CD4-positive, alpha-beta memory T cell (primary cell): ENCODE measurements at places on chromosomes 2 and 18.

DNA sequence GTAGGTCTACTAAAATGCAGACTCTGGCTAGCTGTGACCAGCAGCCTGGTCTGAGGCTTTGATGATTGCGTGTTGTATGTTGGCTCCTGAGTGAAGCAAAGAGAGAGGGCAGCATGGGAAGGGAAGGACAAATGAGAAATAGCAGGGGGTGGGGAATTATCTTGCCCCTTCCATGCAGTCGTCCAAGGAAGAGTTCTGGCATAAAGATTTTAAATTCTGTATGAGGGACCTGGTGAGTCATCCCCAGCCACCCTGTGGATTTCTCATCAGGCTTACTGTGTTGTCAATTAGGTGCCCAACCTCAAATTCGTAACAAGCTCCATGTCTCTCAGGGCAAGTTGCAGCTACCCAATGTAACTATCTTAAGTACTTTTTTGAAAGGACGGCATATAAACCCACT lies 72.1 kb upstream of the NOSTRIN start:
- DNase-seq = no peak

DNA sequence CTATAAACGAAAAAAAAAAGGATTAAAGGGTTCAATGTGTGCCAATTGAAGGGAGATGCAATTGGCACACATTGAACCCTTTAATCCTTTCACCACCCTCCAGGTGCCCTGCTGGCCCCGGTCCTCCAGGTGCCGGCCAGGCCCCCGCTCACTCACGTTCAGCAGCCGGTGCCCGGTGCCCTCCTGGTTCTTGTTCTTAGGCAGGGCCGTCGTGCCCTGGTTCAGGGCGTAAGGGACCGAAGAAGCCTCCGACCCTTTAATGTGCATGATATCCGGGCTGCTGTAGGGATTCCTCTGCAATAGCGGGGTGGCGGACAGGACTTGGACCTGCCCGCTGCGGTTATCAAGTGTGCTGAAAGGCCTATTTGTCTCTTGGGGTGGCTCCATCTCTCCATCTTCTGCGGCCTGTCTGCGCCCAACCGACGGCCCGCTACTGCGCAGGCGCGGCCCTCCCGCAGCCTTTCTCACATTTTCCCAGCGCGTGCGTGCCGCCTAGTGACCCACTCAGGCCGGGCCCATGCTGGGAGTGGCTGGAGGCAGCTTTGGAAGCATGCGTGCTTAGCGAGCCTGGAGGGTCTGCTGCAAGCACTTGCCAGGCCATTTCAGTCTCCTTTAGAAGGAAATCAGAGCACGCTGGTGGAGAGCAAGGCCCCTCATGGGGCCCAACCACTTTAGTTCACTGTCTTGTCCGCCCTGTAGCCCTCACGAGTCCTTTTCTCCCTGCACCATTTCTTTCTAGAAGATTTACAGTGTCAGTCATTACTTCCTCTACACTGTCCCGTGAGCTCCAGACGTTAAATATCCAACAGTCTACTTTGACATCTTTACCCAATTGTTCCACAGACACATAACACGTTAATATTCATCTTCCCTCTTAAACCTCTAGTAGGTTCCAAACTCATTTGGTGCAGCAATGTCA lies 24.3 kb downstream of the TMEM237 start:
- DNase-seq = no peak

GRCh38 chr18:40249390-40250080 lies 1705.5 kb upstream of the PIK3C3 start:
- no peak for DNase-seq

GRCh38 chr2:210544831-210545230 lies 11.6 kb upstream of the CPS1 start:
- DNase-seq = no peak

DNA sequence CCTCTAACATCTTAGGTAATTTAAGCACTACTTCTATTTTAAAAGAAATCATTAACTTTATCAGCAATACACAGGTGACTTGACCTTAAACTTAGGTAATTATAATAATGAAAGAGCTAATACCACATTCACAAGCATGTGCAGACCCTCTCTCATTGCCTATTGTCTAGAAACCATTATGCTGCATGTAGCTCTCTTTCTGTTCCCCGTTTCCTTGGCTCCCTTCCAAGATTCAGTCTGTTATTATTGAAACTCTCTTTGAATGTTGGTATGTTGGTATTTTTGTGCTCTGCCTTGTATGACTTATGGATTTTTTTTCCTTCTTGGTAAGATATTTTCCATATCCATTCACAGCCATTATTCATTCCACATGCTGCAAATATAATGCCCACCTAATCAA lies 201.2 kb downstream of the CDCA7 start:
- DNase-seq = no peak

- DNase-seq = no peak
These were observed 807 bp downstream of the GAREM1 start for GRCh38 chr18:32469691-32470459.

DNA sequence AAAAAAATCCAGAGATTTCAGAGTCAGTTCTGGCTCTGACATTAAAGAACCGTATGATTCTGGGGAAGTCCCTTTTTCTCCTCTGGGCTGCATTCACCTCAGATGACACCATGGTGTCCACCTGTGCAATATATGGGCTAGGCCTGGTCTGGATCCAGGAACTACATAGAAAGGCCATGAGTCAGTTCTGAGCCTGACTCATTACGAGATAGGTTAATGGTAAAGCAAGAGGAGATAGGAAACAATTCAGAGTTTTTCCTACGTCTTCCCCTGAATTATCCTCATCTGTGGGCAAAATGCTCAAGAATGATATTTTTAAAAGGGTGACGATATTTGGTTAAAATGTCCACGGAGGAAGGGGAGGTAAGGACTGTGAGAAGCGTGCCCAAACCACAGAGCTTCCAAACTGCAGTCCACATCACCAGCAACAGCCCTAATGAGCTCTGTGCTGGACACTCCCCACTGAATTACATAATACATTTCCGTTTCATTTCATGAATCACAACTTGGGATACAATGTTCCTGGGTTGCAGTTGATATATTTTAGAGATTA lies 180.1 kb upstream of the OSR1 start:
- no peak for DNase-seq

GRCh38 chr18:35060122-35060815 lies 19.1 kb downstream of the MAPRE2 start:
- DNase-seq = no peak

DNA sequence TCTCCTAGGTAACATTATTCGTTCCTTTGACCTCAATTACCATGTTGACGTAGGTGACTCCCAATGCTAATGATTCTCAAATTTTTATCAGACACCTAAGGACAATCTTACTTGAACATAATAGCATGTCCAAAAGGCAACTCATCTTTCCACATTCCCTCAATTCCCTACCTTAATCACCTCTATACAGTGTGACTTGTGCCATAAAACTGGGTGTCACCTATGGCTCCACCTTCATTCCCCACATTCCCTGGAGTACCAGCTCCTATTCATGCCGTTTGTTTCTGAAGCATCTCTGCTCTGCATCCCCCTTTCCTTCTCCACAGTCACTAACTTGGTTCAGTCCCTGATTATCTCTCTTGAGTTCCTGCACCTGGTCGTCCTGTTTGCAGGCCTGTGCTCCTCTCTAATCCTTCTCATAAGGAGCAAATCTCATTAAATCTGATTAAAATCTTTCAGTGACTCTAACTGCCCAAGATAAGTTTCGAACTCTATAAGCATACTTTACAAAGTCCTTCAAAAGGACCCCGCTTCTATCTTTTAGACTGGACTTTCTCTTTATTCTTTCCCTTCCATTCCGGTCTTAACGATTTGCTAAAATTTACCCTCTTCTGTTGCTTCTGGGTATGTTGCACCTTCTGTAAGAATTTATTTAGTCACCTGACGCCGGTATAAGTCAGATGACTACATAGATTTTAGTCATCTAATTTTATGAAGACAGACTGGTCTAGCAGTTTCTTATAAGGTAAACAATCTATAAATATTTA lies 128.7 kb downstream of the OSBPL1A start:
- no peak for DNase-seq

- DNase-seq = no peak
These were observed 602.9 kb upstream of the RAB6C start for GRCh38 chr2:129376426-129377077.

GRCh38 chr2:173590276-173590861 lies 235.7 kb downstream of the CDCA7 start:
- no peak for DNase-seq

- no peak for DNase-seq
These were observed 754.9 kb upstream of the LRATD1 start for GRCh38 chr2:13877571-13877970.

- no peak for DNase-seq
These were observed 185.5 kb downstream of the MYCN start for GRCh38 chr2:16125614-16126516.

GRCh38 chr18:33711514-33711913 lies 133.5 kb downstream of the ASXL3 start:
- no peak for DNase-seq

DNA sequence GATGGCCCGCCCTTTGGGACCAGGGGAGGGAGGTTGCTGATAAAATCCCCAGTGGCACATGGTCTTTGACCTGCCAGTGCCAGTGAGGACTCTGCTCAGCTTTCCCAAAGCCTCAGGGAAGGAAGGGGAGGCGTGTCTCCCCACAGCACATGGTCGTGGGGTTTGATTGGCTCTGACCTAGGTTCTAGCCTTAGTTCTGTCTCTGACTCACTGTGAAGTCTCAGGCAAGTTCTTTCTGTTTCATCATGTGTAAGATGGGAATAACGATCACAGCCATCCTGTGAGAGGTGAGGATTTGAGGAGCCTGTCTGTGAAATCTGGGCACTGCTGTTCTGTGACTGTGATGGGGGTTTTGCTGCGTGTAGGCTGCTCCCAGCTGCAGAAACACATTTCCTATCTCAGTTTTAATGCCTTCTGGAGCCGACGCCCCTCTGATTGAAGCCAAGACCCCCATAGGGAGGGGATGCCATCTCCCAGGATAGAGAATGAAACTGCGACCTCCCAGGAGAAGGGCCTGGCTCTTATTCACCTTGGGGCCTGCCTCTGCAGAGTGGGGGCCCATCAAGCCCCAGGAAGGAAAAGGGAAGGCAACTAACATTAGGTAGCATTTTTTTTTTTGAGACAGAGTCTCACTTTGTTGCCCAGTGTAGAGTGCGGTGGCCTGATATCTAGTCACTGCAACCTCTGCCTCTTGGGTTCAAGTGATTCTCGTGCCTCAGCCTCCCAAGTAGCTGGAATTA lies 84.0 kb downstream of the DDX1 start:
- DNase-seq = no peak

- DNase-seq = no peak
These were observed 11.1 kb upstream of the EVA1A start for GRCh38 chr2:75571730-75572430.

DNA sequence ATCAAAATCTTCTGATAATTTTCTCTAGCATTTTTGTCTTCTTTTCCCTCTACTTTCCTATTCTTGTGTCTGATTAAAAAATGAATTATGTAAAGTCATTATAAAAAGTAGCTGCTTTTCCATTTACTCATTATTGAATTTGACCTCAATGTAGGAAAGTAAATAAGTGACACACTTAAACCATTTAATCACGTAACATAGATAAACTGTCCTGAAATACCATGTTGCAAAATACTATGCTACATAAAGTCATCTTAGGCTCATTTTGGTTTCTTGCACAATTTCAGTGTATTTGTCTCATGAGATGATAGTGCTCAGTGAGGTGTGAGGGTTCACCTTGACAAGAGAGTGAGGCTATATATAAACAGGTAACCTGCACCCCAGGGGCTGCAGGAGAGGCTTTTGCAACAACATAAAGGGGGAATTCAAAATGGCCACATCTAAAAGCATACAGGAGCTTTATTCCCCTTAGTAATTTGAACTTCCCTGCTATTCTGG lies 502.7 kb downstream of the RNF144A start:
- DNase-seq = no peak

DNA sequence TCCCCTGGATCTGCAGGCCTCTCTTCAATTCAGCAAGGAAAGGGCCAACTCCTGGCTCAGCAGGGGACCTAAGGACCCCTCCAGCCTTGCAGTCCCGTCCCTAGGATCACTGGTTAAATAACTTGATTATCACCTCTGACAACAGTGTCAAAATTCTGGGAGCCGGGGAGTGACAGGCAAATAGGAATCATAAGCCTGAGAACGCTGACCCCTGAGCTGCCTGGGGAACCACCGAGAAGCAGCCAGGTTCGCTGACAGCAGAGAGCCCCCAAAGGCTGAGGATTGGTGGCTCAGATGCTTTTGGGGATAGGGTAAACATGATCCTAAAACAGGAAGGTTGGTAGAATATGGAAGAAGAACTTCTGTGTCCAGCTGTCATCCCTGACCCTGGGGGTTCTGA lies 17.5 kb upstream of the TNS1 start:
- DNase-seq = no peak

DNA sequence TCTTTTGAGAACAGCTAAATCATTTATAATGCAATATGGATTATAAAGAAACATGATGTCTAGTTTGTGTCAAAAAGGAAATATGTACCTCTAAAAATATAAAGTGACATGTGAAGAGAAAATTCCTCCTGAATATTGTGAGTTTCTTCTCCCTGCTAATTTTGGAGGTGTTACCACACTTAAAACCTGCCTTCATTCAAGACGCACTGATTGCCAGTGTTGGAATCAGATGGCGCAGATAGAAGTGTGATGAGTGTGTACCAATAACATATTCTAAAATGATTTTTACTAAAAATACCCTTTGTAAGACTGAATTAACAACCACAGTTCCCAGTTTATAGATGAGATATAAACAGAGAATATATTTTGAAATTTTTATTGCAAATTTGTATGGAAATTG lies 681.8 kb upstream of the LRATD1 start:
- DNase-seq = no peak

DNA sequence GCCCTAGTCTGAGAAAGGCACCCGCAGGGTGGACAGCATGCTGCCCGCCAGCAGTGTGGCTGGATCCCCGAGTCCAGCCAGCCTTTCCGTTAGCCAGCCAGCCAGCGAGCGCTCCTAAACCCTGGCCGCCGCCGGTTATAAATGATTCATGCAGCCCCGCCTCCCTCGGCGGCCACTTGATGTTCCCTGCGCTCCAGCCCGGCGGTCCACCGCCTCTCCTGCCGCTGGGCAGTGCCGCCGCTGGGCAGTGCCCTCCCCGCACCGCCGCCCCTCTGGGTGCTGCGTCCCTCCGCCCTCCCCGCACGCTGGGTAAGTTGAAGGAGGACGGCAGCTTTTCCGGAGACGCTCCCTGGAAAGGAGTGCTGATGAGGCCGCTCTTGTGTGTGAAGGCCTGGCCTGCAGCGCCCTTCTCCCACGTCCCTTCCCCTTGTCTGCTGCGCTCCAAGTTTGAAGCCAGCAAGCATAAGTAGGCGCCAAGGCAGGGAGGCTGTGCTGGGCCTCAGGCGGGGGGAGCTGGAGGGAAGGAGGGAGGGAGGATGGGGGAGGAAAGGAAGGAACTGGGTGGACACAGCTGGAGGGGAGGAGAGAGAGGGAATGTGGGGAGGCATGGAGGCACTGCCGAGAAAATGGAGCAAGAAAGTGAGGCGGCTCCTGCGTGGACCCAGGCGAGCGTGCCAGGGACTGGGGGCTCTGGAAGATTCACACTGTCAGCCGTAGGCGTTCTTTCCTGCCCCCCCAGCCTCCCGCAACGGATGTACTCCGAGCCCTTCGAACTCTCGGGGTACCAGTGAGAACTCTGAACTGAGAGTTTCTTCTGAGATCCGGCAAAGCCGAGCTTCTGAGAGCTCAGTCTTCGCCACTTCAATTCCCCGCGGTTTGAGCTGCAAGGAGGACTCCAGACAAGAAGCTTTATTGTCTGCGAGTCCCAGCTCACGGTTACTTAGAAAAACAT lies 131.9 kb downstream of the GLI2 start:
- DNase-seq = no peak
